Stimulated activated CD4-positive, alpha-beta T cell treated with anti-CD3 and anti-CD28 coated beads, Interleukin-4, amount 100 ng/mL, for 1 hour (primary cell): ENCODE measurements at places on chromosomes 2 and 18.

- no peak for DNase-seq
Measured at GRCh38 chr2:190415794-190416775, 7.9 kb downstream of the MFSD6 start.

DNA sequence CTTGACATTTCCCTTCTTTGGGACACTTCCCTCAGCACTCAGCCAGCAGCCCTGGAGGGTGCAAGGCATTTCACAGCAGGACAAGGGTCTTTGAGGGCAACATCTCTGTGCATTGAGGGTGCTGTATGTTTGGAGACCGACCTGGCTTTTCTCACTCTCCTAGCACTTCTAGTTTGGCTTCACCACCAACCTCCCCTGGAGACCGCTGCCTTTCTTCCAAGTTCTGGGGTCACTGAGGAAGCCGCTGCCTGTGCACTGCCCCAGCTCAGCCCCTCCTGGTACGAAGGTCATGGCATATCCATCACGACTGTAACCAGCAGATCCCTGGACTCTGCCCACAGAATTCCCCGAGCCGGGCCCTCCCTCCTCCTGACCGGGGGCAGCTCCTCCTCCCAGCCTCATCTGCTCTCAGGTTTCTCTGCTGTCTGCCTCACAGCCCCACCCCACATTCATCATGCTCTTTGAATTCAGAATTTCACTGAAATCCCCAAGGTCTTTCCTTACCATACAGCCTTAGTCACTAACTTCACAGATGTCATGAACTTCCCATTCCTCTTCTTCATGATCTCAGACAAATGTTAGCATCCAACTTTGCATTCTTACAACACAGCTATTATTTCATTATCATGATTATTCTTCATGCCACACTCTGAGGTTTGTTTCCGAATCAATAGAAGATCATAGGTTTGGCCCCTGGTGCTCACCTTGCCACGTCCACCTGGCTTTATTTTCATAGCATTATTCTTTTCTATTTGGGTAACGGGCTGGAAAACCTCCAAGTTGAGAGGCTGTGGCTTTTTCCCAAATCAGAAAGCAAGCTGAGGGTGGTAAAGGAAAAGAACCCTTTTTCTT lies 113.0 kb upstream of the COPS8 start:
- DNase-seq: no peak

DNA sequence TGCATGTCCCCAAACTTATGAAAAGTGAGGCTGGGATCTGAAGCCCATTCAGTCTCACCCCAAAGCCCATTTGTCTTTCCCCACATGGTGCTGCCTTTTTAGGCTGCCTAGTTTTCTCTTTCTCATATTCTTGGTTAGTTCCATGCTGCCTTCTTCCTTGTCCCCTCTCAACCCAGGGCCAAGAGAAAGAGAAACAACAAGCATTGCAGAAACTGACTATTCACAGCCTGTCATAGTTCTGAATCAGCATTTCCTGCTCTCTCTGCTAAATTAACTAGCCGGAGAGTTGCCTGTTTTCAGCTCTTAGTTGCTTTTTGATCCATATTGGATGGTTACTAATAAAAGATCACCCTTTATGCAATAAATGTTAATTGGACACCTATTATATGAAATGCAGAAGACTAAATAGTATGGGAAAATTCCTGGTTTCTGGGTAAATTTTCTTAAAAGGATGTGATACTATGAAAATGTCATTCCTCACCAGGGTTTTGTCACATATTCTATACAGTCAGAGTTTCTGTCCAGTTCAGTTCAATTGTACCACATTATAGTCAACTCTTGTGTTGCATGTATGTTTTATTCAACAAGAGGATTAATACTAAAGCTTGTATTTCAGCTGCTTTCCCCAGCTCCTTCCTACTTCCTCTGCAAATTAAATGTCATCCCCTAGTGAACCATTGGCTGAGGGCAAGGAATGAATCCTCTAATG lies 246.5 kb downstream of the GALR1 start:
- no peak for DNase-seq

- DNase-seq: no peak
Measured at GRCh38 chr2:19746611-19747309, 155.0 kb downstream of the TTC32 start.

DNA sequence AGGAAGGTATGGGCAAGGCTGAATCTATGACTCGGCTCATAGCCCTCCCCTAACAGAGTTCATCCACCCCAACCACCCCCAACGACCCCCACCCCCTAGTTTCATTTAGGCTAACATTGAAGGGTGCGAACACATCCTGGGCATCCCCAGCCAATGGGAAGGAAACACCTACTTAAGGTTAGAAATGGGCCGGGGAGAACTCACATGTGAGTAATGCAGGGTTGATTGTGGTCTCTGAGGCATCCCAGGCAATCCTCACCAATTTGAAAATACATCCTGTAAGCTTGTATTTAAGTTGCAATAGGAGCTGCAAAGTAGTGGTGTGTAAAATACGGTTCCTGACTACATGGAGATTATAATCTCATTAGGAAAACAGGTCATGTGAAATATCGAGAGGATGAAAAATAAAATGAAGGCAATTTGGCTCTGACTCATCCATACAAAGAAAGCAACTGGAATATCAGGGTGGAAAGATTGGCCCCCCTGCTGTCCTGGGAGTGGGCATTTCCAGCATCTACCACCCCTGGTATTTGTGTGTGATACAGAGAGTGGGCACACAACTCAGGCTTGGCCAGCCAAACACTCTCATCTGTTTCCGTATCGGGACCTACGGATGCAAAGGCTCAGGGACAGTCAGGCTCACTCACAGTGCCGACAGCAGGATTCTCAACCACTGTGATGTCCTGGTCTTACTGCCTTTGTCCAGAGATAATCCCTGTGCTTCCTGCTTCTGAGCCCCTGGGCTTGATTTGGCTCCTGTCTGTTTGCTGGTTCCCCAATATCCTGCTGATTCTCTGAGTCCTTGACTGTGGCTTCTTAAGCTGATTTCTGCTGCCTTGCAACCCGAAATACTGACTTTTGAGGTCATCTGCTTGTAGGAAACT lies 90.0 kb upstream of the NCKAP5 start:
- no peak for DNase-seq

GRCh38 chr2:20423359-20423758 lies 23.5 kb upstream of the RHOB start:
- DNase-seq: no peak

GRCh38 chr2:23597687-23598086 lies 212.7 kb downstream of the KLHL29 start:
- DNase-seq: no peak

DNA sequence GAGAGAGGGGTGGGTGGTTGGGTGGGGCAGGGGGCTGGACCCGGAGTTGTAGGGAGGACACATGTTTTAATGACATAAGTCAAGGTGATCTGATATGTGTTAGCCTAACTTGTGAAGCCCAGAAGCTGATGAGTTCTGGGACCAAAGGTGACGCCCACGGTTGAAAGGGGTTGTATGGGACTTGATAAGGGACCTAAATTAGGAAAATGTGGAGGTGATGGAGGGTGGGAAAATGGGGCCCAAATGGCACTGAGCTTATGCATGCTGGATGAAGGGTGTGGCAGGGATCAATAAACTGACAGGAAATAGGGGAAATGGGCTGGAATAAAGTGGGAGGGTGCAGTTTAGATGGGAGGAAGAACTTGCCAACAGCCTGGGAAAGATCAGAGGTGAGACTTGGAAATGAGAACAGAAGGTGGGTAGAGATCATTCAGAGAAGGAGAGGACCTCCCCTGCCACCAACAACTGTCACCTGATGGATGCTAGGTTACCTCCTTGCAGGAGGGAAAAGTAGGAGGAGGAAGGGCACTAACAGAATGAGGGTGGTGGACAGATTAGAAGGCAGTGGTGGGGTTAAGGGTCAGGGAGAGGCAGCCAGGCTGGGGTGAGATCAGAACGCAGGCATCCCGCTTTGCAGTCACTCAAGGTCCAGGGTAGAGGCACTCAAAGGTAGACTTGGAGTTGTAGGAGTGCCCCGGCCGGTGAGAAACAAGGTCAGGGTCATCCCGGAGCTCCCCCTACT lies 15.3 kb downstream of the WNT10A start:
- no peak for DNase-seq

DNA sequence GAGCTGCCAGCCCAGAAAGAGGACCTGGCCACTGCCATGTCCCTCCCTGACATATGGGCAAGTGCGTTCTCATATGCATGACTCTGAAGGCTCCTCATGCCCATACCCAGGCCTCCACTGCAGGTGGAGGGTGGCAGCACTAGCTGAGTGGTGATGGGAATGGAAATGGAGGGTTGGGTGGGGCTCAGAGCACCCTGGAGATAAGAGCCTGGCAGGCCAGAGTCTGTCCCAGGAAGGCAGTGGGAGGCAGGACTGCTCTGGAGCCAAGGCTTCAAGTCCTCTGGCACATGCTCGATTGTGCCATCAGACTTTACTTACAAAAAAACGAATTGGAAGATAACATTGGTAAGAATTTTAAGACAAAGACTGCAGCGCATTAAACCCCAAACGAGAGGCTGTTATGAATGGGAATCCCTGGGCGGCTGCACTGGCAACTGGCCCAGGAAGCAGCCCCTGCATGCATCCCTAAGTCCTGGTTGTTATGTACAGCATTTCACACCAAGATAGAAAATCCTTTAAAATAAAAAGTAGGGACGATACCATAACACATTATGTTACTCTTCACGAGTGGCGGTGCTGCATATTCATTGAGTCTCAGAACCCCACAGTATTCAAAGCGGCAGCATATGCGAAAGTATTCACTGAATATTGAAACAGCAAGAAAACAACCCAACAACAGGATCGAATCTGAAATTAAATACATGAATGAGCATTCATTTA lies 81.7 kb upstream of the FAM98A start:
- DNase-seq: no peak

- DNase-seq: no peak
Measured at GRCh38 chr2:157124731-157125130, 132.8 kb upstream of the GALNT5 start.

DNA sequence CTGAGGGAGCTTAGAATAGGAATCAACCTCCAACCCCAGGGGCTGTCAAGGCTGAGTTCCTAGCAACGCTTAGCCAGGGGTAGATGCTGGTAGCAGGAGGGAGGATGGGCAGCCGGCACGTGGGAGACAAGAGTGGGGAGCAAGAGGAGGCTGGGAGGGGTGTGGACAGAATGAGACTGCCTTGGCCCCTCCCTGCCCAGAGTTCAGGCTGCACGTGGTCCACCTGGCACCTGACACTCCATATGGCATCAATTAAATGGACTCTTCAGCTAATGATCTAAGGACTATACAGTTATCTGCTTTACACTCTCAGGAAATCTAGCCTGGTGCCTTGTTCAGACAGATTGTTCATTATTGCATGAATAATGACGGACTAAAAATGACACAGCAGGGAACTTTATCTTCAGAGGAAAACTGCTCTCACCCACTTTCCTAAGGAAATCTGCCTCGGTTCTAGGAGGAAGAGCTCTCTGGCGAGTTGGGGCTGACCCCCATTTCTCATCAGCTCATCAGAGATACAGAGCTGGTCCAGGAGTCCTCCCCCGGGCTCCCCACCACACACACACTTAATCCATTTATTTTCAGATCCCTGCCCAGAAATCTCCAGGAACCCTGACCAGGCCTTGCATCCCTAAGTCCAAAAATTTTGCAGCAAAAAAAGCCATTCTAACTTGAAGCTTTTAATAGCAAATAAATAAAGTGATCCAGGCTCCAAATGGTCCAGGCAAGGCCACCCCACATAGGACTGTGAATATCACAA lies 102.1 kb upstream of the CDC42EP3 start:
- DNase-seq: no peak

DNA sequence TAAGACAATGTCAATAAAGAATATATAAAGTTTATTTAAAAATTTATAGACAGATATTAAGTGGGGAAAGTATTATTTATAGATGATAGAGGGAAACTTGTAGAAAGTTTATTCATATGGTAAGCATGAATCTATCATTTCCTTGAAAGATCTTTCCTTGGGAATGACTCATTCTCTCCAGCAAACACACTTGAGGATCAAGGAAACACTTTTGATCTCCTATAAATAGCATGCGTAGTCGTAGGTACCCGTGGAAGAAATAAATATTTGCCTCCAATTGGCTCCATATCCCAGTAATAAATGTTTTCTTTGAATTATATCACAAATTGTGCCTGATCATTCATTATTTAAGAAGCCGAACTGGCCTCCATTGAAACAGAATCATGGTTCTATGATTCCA lies 483.4 kb downstream of the RNF144A start:
- no peak for DNase-seq

GRCh38 chr2:204470178-204470620 lies 75.1 kb upstream of the PARD3B start:
- no peak for DNase-seq

DNA sequence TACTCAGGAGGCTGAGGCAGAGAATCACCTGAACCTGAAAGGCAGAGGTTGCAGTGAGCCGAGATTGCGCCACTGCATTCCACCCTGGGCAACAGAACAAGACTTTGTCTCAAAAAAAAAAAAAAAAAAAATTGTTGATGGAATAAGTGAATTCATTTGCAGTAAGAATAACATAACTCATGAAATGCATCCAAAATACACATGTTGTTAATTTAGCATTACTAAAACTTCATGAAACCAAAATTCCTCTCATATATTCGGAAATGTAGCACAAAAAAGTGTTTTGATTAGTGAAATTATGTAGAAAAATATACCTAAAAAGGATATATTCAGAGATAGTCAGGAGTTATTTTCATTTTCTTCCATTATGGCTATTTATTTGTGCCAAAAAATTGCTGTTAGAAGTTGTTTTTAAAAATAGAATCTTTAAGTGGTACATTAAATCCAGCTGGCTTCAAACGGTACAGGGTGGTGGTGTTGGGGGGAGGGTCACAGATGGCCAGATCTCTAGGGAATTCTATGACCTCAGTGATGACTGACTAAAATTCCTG lies 78.2 kb upstream of the UGP2 start:
- DNase-seq: no peak

DNA sequence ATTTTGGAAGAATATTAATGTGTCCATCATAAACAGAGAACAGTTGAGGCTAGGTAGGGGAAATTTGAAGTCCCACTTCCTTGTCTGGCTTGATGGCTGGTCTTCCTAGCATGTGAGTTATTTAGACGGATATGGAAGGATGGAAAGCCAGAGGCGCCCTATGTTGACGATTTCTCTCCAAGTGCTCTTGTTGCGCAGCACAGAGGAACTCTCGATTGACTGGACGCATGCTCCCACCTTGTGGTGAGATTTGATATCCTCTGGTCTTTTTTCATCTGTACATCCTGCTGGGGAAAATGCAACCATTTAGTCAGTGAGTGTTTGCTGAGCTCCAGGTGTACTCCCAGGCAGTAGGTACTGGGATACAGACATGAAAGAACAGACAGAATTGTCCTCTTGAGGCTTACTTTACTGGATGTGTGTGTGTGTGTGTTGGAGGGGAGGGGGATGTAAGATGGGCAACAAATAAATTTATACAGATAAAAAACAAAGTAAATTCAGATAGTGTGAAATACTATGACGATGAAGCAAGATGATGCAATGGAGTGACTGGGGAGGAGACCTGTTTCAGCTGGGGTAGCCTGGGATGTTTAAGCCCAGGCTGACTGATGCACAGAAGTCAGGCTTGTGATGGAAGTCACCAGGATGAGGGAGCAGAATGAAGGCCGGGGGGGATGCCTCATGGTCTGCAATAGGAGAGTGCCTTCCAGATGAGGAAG lies 137.2 kb downstream of the TRIM43 start:
- peak; percentile 11 for DNase-seq

- DNase-seq: no peak
Measured at GRCh38 chr2:204452464-204453023, 92.7 kb upstream of the PARD3B start.

GRCh38 chr2:104043864-104044263 lies 810.1 kb upstream of the POU3F3 start:
- no peak for DNase-seq

- DNase-seq: no peak
Measured at GRCh38 chr2:182378759-182379158, 48.1 kb downstream of the PDE1A start.
